Stimulated activated CD8-positive, alpha-beta memory T cell treated with anti-CD3 and anti-CD28 coated beads, Interleukin-7, amount 100 ng/mL, for 1 hour (primary cell): ENCODE measurements at places on chromosomes 4 and X.
A peak's percentile ranks its signal among the peaks of the same experiment; 100 is the strongest.

GRCh38 chrX:24266996-24267395 lies 46.9 kb downstream of the SUPT20HL2 start:
- no peak for DNase-seq

DNA sequence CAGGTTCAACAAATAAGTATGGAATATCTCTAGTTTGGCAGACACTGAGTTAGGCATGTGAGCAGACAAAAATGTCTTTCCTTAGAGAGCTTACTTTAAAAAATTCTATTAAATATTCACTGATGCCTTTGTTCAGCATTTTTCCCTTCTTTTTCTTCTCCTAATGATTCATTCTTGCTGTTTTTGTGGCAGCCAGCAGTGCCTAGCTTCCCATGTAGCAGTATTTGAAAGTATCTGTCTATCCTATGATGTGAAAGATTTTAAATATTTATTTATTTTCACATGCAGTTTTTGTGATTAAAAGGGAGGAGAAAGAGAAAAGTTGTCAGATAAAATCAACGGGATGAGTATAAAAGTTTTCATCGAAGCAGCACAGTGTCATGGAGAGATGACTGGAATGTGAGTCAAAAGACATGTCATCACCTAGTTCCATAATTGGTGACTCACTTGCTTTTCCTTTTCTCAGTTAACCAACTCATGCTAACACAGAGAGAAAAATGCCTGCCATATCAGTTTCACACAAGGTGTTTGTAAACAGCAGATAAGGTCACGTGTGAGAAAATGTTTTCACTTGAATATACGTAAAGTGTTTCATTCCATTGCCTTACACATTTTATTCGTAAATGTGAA lies 69.8 kb downstream of the BMPR1B start:
- DNase-seq = no peak

- no peak for DNase-seq
These were observed 173.4 kb downstream of the RTL9 start for GRCh38 chrX:110531873-110532580.

DNA sequence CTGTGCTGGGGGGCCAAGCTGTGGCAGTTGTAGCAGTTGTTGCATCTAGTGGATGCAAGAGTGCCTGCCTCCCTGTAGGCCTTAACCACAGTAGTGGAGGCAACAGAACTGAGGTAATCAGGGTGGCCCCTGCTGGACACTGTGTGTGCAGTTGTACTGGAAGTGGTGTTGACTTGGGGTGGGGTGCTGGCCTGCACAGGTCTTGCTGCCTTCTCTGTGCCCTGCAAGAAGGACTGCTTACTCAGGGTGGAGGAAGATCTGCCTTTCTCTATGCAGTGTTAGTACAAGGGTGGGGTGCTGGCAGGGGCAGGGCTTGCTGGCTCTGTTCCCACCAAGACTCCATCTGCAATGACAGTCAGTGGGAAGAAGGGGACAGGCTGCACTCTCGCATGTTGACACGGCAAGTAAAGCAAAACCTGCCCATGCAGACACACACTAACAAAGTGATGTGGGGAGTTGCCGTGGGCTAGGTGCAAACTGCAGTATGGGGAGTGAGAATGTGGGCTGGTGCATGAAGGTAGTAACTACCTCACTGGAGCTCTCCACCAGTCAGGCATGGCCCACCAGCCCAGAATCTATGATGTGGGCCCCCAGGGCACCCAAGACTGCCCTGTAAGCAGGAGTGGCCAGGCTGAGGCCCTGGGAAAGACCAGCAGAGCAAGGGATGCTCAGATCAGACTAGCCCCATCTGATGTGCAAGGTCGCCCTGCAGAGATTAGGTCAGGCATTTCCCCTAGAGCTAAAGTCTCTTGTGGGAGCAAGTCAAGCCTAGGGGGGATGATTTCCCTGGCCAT lies 594.9 kb downstream of the TECRL start:
- no peak for DNase-seq

GRCh38 chrX:18548996-18549395 lies 122.9 kb downstream of the RS1 start:
- DNase-seq = no peak

DNA sequence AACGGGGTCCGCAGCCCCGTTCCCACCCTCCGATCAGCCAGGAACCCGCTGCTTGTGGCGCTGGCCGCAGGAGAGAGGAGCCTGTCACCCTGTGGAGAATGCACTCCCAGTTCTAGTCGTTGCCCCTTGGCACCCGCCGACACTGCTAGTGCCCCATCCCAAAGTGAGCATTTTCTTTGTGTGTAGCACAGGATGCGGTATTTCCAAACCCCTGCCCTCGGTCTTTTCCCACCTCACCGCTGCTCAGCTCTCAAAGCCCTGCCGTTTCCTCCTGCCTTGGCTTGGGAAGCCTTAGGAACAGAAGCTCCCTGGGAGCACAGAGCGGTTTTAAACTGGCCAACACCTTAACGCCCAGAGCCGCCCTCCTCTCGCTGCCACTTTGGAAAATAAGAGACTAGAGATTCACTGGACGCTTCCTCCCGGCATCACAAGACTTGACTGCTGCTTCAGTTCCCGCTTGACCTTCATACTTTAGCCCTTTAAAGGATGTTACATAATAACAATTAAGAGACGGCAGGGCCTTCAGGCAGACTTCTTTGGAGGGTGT lies 772 bp downstream of the CYP4V2 start:
- DNase-seq = no peak

GRCh38 chrX:130110379-130111219 lies at the start of gene ELF4:
ELF4 (minus strand) TSS chrX:130110497; CDS start chrX:130081330, 29,167 bp downstream.
- peak; percentile 34 for DNase-seq

- DNase-seq = no peak
These were observed 46.4 kb downstream of the BEX1 start for GRCh38 chrX:103017542-103017941.

- no peak for DNase-seq
These were observed 52.0 kb upstream of the HS3ST1 start for GRCh38 chr4:11480683-11481082.

DNA sequence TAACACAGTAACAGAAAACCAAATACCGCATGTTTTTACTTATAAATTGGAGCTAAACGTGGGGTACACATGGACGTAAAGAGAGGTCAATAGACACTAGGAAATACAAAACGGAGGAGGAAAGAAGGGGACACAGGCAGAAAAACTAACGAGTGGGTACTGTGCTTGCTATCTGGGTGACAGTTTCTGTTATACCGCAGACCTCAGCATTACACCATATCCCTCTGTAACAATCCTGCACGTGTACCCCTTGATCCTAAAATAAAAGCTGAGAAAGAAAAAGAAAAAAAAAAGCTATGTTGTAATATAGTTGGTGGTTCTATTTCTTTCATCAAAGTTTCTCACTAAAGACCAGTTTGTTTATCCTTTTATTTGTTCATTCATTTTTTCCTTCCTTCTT lies 47.9 kb upstream of the UNC5C start:
- no peak for DNase-seq

DNA sequence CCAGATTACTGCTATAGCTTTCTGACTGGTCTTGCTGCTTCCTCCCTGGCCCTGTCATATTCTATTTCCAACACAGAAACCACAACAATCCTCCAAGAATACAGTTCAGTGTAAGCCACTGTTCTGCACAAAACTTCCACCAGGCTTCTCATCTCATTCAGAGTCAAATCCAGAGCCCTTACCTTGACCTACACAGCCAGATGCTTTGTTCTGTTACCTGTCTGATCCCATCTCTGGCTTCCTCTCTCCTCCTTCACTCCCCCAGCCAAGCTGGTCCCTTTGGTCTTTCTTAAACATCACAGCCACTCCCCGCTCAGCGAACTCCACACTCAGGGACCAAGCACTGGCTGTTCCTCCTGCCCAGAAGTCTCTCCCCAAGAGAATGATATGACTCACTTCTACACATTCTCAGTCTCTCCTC lies 84.8 kb upstream of the BMP2K start:
- no peak for DNase-seq

- DNase-seq = no peak
These were observed 163.5 kb downstream of the PPP3CA start for GRCh38 chr4:101183666-101184373.
